ENCODE measurements at places on chromosomes 7 and 10.

- no peak for DNase-seq
Measured at GRCh38 chr7:138568655-138569054, 108.6 kb downstream of the TRIM24 start.

GRCh38 chr10:101484175-101484745 lies 103.8 kb downstream of the POLL start:
- DNase-seq: no peak

GRCh38 chr7:114889646-114890285 lies 32.1 kb upstream of the MDFIC start:
- no peak for DNase-seq

GRCh38 chr10:80406204-80406603 lies 2.1 kb upstream of the PRXL2A start:
- DNase-seq: no peak

- no peak for DNase-seq
Measured at GRCh38 chr10:131094527-131095312, 216.8 kb downstream of the TCERG1L start.

DNA sequence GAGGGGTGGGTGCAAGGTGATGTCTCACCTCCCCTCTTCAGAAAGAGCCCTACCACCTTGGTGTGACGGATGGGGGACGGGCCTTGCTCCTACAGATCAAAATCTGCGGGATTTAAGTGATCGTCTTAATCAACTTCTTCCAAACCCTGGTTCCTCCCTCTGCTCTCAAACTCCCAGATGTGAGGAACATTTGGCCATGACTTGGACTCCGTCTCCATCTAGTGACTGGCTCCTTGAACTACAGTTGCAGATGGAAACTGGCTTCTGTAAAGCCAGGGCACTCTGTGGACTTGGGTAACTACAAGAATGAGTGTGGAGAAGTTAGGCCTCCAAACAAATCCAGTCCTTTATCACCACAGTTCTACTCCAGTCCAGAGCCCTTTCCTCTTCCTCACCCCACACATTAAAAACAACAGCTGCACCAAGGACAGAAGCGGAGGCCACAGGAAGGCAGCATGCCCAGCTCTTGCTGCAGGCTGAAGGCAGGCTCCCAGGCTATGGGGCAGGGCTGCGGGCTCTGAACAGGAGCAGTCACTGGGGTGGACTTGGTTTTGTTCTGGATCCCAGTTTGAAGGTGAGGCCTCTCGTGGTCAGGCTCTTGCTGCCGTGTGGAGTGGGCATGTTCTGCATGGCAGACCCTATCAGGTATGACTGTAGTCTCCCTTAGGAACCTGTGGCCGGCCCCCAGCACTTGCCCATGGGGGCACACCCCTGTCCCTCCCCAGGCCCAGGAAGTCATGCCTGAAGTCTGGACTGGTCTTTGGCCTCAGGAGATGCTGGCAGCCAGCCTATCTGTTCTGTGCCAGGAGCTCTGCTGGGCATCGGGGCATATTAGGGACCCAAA lies 79.4 kb downstream of the VWC2 start:
- no peak for DNase-seq

- no peak for DNase-seq
Measured at GRCh38 chr10:22669163-22669711, 45.1 kb downstream of the PIP4K2A start.

- no peak for DNase-seq
Measured at GRCh38 chr7:75996476-75996875, 2.1 kb upstream of the TMEM120A start.

GRCh38 chr10:21990449-21990848 lies 13.1 kb downstream of the DNAJC1 start:
- DNase-seq: no peak

DNA sequence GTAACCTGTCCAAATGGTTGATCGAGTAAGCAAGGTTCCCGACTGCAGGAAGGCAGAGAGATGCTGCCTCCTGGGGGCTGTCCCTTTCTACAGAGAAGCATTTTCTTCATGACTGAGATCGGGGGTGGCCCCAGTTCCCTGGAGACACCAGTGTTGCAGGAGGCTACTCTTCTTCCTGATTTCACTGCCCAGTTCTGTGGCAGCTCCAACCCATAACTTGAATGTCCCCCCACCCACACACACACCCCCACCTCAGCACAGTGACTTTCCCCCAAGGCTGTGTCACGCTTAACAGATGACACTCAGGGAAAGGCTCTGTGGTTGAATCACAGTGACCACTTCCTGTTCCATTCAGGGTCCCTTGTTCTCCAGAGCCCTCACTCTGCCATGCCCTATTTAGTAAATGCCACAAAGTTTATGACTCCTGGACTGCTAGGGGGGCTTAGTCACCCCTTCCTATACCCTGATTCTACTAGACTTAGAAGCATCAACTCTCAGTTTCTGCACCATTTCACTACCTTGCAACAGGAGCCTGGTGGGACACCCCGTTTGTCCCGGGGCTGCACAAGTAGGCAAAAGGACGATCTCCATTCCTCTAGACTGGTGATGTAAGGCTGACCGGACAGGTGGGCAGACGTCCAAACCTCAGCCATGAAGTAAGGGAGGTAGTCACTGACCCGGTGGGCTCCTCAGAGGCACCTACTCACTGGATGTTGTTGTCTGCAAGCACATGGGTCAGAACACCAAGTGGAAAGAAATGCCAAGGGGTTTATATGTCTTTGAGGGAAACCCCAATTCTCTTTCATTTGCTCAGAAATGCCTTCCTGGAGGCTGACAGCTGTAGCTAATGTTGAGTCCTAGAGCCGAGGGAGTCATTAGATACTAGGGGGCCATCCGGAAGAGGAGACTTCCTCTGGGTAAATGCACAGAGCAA lies 31.3 kb upstream of the SMC3 start:
- DNase-seq: no peak

- DNase-seq: no peak
Measured at GRCh38 chr7:21044384-21044783, 257.7 kb upstream of the SP8 start.

GRCh38 chr10:29642990-29643389 lies 8.2 kb upstream of the SVIL start:
- DNase-seq: no peak

DNA sequence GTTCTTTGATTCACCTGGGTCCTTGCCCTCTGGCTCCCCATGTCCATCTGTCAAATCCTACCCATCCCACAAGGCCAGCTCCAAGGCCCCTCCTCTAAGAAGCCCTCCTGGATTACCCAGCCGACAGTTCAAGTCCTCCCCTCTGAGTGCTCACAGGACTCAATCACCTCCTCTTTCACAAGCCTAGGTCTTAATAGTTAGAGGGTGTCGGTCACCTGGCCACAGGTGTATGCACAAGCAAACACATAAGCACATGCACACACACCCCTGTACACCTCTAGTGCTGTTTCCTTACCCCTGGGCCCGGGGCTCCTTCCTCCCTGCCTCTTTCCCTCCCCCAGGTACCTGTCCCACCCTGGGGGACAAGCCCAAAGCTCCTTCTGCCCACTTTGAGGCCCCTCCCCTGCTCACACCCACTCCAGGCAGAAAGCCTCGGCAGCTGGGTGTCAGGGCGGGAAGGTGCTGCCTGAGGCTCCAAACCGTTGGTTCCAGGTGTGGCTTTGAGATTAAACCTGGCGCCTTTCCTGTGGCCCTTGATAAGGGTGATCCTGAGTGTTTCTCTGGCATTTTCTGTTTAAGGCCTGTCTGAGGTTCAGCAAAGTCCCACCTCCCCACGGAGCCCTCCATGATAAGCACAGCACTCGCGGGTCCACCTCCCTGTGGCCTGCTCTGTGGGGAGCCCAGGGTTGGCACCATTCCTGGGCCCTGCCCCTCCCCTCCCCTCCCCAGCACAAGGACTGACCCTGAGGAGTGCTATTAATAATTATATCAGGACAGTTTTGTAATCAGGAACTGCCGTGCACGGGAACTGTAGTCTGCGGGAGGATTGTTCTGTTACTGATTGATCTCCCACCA lies 14.6 kb upstream of the AQP1 start:
- DNase-seq: no peak

DNA sequence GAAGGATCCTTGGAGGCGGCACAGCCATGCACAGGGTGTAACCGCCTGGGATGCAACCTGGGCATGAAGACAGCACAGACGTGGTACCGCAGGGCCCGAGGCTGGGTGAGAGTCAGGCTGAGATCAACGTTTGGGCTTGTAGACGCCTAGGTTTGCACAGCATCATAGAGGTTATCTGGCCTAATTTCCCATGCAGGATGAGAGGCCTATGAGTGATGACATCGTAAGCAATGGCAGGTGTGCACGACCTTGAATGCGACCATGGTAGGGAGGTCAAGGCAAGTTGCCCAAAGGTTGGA lies 7.5 kb downstream of the CALML3 start:
- DNase-seq: no peak

DNA sequence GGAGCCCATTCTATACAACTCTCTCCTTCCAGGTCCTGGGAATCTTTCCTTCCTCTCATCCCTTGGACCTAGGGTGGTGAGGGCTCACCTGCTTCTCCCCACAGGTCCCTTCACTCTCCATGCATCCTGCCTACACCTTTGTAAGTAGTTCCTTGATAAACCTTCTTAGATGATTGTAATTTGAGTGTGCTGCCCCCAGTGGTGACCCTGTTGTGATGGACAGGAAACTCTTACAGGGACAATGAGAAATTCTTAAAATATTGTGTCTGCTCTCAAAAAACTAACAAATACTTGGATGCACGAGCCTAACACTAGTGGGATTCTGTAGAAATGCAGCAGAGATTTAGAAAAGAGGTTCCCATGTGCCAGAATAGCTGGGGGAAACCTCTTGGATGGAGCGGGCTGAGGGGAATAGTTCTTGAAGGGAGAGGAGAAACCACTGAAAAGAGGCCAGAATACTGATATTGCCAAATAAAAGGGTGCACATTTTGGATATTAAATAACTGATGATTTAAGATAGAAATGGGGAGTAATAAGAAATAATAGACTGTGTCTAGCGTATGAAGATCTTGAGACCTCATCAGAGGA lies 6.7 kb upstream of the PAXIP1 start:
- DNase-seq: no peak

DNA sequence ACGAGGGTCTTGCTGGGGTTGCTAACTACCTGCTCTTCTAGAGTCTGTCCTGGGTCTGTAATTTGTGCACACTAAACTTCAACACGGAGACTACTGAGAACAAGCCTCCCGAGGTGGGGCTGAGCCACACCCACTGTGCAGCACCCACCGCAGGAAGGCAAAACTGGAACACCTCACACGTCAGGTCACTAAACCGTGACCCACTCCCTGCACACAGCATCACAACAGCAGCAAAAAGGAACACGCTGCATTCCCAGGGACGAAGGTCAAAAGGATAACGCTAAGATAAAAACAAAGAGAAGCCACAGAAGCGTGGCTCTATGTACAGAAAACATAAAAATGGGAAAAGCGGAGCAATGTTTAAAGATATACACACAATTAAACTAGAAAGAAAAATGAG lies 170.1 kb downstream of the MAD1L1 start:
- no peak for DNase-seq

Data from NCI-H1436 treated with DMSO at 0.1 percent for 48 hours (cell line).